Eye (tissue), 1 donor: ENCODE measurements at places on chromosomes 6 and 20.

DNA sequence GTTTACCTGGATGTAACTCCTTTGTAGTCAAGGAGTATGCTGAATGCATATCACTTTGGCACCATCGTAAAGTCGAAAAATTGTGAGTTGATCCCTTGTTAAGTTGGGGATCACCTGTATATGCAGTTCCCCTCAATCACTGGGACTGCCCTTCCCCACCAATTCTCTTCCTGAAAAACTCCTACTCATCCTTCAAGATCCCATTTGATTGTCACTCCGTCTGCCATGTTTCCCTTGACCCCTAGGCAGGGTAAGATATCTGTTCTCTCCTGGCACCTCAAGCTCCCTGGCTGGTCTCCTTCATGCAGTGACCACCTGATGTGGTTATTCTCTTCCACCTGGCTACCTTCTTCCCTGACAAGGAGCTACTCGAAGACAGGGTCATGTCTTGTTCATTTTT is 10.0 kb upstream of the NOL4L start:
- no peak for DNase-seq

DNA sequence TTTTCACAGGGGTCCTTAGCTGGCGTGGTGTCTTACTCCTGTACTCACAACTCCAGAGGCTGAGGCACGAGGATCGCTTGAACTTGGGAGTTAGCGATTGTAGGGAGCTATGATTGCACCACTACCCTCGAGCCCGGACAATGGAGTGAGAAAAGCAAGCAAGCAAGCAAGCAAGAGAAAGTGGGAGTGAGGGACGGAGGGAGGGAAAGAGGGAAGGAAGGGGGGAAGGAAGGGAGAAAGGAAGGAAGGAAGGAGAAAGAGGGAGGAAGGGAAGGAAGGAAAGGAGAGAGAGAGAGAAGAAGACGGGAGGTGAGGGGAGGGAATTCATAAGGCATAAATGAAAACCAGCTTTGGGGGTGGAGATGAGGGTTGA is 120.5 kb downstream of the TRIM27 start:
- DNase-seq, result peak; percentile 2

DNA sequence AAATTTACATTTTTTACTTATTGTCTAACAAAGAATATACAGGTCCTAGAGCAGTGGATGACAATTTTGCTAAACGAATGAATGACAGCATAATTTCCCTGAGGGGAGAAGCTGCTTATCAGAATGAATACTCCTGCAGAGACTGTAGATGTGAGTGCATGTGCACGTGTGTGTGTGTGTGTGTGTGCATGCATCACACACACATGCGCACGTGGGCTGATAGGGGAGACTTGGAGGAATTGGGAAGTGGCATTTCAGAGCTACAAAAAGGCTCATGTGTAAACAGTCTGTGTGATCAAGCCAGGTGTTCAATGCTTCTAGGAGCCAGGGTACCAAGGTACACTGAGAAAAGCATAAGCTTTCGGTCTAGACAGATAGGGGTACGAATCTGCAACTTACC is 93.5 kb upstream of the SASH1 start:
- no peak for DNase-seq

DNA sequence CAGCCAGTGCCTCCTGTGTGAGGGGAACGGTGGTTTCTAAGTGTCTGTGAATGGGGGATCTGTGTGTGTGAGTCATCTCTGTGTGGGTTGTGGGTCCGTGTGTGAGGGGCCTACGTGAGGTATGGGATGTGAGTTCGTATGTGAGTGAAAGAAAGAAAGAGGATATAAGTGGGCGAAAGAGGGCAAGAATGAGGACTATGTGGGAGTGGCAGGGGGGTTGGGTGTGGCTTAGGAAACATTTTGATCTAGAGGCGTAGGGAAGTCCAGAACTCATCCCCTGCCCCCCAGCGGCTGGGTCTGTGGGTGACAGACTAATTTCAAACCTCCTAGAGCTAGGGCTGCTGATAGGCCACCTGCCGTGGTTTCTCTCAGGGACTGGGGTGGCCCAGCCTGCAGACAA is 35.5 kb downstream of the DHX35 start:
- no peak for DNase-seq

DNA sequence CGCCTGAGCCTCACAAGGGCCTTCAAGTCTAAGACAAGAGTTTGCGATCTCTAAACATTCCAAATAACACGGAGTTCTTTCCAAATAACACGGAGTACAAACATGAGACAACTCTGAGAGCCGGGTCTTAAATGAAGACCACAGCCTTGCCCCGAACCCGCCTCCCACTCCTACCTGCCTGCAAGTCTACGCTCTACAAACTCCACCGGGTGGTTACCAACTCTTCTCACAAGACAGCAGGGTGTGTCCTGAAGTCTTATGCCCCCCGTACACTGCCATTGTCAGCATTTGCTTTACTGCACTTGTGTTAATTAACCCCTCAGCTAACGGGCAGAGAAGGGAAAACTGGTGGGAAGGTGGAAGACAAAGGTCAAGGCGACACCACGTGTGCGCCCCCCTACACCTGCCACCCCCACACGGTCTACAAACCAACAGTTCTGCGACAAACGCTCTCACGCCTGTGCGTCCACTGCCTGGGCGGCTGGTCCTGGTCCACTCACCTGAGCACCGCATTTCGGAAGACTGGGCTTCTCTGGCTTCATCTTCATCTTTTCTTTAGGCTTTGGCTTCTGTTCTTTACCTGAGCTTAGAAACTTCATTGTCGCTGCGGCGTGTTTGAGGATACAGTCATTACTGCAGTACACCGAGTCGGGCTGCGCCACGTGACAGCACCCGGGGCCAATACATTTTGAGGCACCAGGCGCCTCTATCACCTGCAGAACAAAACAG is 19.5 kb downstream of the DIDO1 start:
- DNase-seq, result no peak

DNA sequence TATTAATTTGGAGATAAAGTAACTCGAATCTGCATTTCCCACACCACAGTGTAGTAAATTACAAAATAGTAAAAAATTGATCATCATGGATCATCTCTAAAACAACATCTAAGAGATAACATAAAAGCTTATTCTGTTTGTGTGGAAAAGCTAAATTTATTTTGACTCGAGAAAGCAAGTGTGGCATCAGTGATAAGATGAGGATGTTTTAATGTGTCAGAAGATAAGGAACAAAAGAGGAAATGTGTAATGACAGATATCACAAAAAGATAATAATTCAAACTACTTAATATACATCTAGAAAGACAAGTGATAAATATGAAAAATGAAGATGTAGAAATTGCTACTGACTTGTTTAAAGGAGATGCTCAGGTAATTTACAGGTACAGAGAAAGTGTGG is 74.1 kb downstream of the DNAH8 start:
- no peak for DNase-seq

DNA sequence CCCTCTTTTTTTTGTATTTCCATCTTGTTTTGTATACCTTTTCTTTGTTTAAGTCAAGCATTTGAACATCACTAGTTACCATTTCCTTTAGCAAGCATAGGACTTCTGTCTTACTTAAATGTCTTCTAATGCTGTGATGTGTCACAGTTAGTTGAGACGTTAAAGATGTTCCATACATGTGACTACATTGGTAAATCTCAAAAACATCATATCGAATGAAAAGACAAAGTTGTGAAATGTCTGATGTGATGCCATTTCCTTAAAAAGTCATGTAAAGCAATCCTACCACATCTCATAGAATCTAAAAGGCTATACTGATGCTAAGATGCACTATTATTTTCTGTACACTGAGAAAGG is 26.8 kb downstream of the SLC16A10 start:
- no peak for DNase-seq
